ENCODE measurements at places on chromosomes 3 and 15.
A peak's percentile ranks its signal among the peaks of the same experiment; 100 is the strongest.

DNA sequence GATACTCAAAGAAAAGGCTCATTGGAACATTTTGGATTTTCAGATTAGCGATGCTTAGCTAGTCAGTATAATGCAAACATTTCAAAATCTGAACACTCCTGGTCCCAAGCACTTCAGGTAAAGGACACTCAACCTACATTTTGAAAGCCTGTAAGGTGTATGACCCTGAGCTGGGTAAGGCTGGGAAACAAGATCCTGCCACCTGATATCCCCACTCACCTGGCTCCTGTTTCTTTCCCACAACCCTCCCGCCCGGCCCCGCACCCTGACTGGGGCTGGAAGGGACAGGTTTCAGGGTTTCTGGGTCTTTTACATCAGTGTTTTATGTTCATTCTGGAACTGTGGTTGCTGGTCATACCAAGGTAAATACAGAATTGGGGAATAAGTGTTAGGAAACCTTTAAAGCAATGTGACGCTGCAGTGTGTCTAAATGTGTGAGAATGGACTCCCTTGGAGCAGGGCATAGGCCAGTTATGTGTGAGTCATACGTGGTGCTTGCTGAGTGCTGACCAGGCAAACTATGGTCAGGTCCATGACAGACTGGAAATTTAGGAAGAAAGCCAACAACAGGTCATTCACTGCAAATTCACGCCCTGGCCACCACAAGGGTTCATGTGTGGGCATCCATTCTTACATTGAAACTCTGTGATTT lies 22.9 kb downstream of the CTXND1 start:
- no peak for DNase-seq

- no peak for DNase-seq
Observed at GRCh38 chr3:195137638-195138588, 133.0 kb downstream of the XXYLT1 start.

- no peak for DNase-seq
Observed at GRCh38 chr15:35697549-35698299, 151.8 kb upstream of the DPH6 start.

GRCh38 chr15:63420333-63420747 lies 38.7 kb upstream of the CA12 start:
- no peak for DNase-seq

- DNase-seq = no peak
Observed at GRCh38 chr3:120272286-120272685, 12.7 kb downstream of the GPR156 start.

GRCh38 chr3:23640471-23641146 lies 165.1 kb upstream of the UBE2E1 start:
- DNase-seq = no peak

GRCh38 chr3:121064121-121064520 lies 156.1 kb downstream of the STXBP5L start:
- DNase-seq = no peak

DNA sequence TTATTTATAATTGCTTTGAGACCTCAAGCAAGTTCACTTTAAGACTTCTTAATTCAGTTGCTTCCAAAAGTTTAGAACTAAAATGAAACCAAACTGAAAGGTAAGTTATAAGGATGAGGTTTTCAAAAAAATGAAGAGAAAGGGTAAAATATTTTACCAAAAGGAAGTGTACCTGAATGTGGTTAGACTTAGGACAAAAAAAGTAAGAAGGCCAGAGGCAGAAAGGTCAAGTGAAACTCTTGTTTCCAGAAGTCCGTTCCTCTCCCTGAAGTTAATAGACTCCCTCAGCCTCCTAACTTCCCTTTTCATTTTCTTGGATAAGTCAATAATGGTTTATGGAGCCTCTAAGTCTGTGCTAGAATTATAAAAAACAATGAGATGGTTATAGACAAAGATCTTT lies 16.6 kb downstream of the BTLA start:
- no peak for DNase-seq

DNA sequence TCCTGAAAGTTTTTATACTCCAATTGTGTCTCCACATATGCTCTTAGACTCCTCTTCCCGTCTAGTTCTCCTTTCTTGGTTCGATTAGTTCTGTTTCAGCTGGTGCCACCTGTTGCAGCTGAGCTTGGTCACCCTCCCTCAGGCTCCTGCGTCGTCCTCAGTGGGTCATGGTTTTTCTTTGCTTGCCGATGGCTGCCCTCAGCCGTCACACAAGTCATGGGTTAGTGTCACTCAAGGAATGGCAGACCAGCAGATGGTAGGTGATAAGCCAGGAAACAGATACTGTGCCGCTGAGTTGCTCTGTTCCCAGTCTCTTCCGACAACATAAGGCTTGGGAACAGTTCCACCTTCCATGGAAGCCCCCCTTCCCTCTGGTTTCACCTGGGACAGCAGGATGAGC lies 109.9 kb downstream of the IGF1R start:
- DNase-seq = no peak

DNA sequence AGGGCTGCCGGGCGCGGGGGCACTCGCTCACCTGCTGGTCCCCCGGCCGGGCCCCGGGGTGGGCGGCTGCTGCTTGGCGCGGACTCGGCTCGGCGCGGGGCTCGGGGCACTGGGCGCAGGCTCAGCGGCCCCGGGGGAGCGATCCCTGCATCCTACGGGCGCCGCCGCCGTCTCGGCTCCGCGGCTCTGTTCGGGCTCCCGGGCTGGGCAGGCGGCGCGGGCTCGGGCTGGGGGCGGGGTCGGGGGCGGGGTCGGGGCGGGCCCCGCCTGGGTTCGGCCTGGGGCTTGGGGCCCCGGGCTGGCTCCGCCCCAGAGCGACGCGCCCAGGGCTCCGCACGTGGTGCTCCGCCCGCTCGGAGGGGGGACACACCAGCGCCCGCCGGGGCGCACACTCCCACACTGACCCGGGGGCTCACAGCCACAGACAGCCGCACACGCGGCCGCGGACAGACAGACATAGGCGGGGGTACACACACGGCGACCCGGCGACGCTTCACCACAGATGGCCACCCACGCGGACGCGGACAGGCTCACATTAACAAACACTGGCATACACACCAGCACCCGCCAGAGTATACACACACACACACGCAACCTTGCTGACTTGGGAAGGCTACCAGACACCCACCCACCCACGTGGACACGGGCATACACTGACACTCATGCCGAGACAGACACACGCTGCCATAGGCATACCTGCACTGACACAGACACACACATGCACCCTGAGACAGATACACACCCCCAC lies at the start of gene SCN5A:
Gene SCN5A, minus strand, starts transcription at position 188 of the 748 bp plus-strand sequence. CDS start 16,380 bp downstream, outside the sequence.
- peak; percentile 58 for DNase-seq

DNA sequence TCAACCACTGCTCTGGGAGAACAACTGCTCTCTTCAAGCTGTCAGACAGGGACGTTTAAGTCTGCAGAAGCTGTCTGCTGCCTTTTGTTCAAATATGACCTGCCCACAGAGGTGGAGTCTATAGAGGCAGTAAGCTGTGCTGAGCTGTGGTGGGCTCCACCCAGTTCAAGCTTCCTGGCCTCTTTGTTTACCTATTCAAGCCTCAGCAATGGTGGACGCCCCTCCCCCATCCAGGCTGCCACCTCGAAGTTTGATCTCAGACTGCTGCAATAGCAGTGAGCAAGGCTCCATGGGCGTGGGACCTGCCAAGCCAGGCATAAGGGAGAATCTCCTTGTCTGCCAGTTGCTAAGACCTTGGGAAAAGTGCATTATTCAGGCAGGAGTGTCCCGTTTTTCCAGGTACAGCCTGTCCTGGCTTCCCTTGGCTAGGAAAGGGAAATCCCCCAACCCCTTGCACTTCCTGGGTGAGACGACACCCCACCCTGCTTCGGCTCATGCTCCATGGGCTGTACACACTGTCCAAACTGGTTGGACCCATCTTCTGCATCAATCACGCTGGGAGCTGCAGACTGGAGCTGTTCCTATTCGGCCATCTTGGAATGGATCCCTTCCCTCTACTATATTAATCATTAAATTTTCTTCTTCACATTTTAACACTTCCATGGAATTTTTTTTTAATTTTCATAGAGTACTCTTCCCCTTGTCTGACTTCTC lies 167.0 kb upstream of the UBE2E2 start:
- no peak for DNase-seq

DNA sequence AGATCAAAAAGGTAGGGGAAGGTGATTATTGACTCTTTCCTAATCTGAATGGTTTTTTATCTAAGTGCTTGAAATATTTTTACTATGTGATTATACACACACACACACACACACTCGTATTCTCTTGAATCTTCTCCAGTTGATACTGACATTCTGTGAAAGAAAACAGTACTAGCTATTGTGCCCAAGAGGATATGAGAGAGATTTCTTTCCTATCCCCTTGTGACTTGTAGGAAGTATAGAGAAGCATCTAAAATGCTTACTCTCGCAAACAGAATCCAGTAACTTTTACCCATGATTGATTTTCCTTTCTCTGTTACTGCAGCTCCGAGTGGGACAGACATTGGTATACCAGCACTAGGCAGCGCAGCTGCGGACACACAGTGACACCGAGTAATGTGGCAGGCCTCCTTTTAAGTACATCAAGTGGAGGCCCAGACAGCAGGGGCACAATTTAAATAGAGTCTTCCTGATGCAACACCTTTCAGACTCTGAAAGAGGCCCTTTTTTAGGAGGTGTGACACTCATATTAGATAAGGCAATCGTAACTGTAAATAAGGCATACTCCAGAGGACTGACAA lies 421.0 kb upstream of the CNTN4 start:
- DNase-seq = no peak

DNA sequence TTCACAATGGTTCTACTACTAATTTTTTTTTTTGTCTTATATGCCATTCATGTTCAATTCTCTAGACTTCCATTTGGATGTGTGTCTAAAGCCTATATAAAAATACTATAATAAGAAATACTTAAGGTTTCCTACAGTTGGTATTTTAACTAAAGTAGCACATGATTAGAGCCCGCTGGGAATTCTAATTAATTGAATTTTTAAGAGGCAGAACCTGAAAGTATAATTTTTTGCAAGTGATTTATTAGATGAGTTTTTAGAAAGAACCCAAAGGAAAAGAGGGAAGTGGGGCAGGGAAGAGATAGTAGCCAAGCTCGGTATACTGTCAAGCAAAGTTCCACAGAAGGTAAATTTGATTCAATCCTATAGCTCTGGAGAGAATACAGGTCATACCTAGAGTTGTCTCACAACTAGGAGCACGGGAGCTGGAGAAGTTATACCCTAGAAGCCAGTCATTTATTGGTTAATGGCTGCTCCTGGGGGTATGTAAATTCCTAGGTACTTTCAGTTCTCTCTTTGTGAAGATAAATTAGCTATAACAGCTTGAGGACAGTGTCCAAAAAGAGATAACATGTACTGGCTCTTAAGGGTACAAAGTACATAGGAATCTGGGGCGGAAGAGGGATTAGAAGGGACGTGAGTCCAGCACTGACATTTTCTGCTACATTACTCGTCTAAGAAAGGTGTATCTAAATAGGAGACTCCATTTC lies 225.6 kb downstream of the CNTN6 start:
- DNase-seq = no peak

DNA sequence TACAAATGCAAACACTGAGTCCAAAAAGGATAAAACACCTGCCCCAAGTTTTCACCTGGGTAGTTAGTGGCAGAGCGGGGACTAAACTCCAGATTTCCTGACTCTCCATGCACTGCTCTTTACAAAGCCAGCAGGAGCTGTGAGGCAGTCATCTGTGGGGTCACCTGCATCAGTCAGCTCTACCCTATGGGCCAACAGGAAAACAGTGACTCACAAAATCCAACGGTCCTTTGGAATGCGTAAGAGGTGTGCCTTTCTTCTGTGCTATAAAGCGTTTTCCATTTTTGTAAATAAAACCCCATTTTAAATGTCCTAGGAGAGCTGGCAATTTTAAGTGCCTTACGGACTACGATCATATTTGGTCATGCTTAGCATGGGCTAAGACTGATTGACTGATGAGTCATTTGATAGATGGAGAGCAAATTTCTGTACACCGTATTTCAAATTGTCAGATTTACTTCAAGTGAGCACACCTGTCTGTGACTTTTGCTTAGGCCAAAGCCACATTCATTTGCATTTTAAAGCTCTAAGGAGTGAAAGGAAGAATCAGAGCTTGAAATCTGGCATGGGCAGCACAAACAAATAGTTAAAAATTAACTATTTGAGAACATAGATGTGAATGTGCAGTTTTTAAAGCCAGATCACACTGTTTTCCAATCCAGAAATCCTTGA lies 4.4 kb upstream of the COL8A1 start:
- DNase-seq = no peak
